ENCODE measurements at places on chromosomes 5 and 9.

DNA sequence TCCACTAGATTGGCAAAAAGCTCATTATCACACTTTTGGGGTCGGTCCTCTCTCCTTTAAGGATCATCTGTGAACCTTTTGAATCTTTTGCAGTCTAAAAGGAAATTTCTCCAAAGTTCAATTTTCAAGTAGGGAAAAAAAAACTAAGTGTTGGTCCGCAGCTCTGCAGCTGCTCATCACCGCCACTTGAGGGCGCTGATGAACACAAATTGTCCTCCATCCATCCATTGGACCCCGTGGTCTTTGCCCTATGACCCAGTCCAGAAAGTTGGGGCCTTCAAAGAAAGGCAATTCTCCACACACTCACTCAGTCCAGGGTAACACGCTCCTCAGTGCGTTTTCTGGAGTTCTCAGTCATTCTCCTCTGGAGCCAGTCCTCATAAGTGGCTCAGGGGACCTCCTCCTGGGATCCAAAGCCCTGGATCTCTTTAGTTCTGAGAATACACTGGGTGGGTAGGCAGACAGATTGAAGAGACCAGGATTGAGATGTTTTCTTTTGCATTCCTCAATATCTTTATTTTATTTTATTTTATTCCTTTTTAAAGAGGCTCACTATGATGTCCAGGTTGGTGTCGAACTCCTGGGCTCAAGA is 63.6 kb upstream of the SLC28A3 start:
- DNase-seq, result no peak

DNA sequence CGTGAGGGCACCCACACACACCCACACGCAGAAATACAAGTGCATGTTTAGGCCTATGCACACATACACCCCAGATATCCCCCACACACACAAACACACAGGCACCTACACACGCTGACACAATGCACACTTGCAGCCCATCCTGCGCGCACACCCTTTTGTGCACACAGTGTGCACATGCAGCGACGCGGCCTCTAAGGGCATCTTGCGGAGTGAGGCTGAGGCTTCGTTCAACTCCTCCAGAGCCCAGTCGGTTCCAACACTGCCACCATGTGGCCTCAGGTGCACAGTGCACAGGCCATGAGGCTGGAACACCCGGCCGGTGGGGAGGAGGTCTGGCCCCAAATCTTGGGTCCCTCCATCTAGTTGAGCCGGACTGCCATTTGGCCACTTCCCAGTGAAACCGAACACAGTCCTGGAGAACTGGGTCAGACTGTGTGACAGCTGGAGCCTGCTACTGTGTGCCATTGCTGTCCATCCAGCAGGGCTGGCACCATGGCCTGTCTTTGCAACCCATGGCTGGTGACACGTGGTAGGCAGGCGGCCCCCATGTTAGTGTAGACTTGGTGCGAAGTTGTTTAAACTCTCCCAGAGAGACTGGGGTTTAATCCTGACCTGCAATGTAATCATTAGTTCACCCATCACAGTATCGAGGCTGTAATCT is 97.7 kb upstream of the MVB12B start:
- DNase-seq, result peak; percentile 34

GRCh38 chr5:43039471-43040286 is 440 bp downstream of the ANXA2R start:
- DNase-seq, result no peak

GRCh38 chr5:141742866-141743851 is 61.1 kb upstream of the ARAP3 start:
- DNase-seq, result no peak

DNA sequence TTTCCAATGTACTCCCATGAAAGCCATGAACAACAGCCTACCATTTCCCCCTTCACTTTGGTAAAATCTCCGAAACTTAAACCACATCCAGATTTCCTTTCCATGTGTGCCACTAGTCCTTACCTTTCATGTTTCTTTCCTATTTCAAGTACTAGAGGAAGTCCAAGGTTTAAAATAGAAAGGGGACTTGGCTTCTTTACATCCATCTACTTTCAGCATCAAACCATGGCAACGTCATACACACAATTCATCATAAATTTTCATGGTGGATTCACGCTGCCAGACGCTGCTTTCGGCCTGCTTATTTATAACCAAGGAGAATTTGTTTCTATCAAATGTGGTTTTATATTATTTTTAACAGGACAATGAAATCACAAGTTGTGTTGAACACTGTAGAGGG is 58.7 kb upstream of the ZNF622 start:
- DNase-seq, result no peak

DNA sequence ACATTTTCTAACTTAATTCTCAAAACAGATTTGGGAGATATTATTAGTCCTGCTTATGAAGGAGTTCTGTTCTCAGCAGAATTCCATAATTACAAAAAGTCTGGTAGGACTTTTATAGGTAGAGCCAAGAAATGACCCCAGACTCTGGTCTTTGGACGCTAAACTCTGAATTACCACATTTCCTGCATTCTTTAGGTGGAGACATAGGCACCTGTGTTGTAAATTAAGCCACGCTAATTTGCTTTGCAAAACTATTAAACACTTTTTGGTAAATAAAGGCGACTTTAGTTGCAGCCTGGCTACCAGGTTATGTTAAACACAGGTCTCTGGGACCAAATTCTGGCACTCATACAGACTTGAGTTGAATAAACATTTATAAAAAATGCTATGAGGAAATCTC is 77.7 kb downstream of the C9orf152 start:
- no peak for DNase-seq

GRCh38 chr9:78574354-78575045 is 277.6 kb downstream of the PSAT1 start:
- no peak for DNase-seq

DNA sequence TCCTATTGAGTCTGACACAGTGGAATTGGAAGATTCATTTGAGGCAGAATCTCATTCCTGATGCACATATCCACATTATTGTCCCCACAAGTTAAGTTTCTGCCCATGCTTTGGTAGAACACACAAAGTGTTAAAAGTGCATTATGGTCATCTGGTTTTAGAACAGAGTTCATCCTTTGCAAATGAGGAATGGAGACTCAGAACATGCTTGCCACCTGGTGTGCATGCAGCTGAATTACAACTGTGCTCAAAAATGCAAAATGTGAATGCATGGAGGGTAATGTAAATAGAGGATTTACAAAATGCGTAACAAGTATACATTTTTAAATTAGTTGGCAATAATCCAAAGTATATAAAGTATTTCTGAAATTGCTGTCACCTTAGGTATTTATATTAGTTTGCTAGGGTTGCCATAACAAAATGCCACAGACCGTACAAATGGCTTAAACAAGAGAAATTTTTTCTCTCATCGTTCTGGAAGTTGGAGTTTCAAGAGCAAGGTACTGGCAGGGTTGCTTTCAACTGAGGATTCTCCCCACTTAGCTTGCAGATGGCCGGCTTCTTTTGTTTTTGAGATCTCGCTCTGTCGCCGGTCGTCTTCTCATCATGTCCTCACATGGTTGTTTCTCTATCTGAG is 671.1 kb downstream of the TAF11L14 start:
- DNase-seq, result no peak

GRCh38 chr9:21023861-21024260 is 7.6 kb downstream of the HACD4 start:
- DNase-seq, result no peak

DNA sequence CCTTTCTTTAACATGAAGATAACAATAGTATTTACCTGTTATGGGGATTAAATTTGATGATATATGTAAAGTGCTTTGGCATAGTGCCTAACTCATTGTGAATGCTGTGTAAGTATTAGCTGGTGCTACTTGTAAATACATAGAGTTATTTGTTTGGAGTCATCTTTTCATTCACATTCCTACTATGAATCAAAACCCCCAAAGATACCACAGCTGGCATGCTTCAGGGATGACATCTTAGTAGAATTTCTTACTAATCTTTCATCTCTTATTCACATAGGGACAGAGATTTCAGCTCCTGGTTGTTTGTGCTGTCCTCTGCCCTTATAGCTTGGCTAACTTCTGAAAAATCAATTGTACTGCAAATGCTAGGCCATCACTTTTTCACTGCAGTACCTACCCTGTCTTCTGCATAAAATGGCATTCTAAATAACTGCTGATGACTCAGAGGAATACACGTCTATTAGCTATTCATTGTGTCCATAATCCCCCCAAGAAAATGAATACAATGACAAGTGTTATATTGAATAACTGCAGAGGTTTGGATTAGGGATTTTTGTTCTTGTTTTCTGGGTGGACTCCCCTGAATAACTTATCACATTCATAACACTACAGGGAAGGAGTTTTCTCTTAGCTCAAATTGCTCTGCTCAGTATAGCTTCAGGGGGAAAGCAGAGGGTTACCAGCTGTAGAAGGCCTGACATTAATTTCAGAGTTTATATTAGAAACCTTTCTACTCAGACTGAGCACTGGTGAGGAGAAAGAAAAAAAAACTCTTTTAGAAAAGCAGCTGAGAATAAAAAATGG is 192.2 kb upstream of the C9orf72 start:
- no peak for DNase-seq
